Osteocyte (in vitro differentiated cells): ENCODE measurements at places on chromosomes 12 and 14. TPM values are rescaled to one million over a fixed set of nuclear protein-coding genes. Genes with fewer than 3 reads are reported as not detected.

DNA sequence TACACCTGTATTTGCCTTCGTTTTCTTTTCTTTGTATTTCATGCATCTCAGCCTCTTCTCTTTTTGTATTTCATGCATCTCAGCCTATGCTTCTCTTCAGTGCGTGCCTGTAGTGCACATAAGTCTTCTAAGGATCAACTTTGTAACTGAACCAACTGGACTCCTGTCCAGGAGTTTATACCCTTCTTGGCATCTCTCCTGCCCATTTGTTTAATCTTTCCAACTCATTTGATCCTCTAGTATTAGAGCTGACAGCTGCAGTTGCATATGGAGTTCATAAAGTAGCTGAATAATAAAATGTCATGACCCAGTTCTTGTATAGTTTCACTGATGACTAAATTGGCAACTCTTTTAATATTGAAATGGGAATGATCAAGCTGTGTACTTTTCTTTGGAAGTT, 89.7 kb downstream of the FGD4 start:
- no peaks in the 10 kb centered on the region for H3K27me3 ChIP-seq
- H3K27ac ChIP-seq: no peak overlapping the region
- no peaks in the 10 kb centered on the region for H3K4me1 ChIP-seq
- no peak for DNase-seq
- H3K36me3 ChIP-seq: no peaks in the 10 kb centered on the region
- H3K4me3 ChIP-seq: no peak overlapping the region

DNA sequence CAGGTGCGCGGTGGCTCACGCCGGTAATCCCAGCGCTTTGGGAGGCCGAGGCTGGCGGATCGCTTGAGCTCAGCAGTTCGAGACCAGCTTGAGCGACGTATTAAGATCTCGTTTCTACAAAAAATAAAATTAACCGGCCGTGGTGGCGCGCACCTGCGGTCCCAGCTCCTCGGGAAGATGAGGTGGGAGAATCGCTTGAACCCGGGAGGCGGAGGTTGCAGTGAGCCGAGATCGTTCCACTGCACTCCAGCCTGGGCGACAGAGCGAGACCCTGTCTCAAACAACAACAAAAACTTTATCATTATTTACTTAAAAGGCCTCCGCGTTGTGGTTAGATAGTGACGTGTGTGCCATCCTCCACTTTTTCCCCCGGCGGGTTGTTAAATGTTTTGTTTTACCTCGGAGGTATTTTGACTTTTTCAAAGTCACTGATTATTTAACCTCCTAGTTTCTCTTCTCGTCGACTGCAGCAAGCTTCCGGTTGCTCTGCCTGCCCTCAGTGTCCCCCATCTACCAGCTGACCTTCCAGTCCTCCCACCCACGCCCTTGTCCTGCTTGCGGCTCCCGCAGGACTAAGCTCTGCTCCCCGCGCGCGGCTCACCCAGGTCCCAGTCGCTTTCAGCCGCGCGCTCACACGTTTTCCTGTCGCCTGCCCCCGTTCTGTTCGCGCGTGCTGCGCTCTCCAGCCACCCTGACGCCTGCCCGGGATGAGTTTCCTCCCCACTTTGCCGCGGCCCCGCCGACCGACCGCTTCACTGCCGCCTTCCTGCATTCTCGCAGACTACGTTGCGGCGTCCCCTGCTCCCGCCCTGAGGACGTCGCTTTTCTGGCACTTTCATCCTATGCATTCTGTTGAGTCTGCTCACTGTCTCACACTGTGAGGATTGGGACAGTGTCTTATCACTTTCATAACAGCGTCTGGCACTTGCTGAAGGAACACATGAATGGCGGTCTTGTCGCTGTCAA, 1.2 kb upstream of the SCAF11 start:
- H3K4me3 ChIP-seq: peak overlapping the region; percentile 90
- peaks cover 41% of the 10 kb centered on the region for H3K4me1 ChIP-seq
- no peaks in the 10 kb centered on the region for H3K27me3 ChIP-seq
- peak overlapping the region; percentile 98 for H3K27ac ChIP-seq

GRCh38 chr12:66679461-66680084, 697 bp upstream of the GRIP1 start:
- peaks cover 36% of the 10 kb centered on the region for H3K27me3 ChIP-seq
- H3K27ac ChIP-seq: no peak overlapping the region
- H3K4me1 ChIP-seq: peaks cover 10% of the 10 kb centered on the region
- no peak overlapping the region for H3K4me3 ChIP-seq
- H3K36me3 ChIP-seq: no peaks in the 10 kb centered on the region

DNA sequence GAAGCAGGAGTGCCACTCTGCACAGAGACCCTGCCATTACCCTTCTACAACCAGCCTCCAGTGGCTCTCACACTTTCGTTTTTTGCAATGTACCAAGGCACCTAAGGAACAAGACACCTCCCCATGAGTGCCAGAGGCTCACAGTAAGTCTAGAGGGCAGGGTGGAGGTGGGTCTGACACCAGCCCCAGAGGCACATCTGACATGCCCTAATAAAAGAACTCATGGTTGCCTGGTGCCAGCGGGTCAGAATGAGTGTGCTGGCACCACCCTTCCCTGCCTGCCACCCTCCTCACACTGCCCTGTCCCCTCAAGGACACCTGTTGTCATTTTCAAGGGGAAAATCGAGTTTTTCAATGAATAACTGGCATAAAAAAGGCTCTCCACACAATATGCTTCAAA, 161.2 kb downstream of the FOXN3 start:
- H3K4me1 ChIP-seq: peaks cover 22% of the 10 kb centered on the region
- H3K4me3 ChIP-seq: no peak overlapping the region
- no peak for DNase-seq
- H3K27ac ChIP-seq: no peak overlapping the region
- no peaks in the 10 kb centered on the region for H3K27me3 ChIP-seq

Gene ANO2
- 0.59 and 0.89 TPM in 2 replicates for total RNA-seq

- H3K27ac ChIP-seq: no peak overlapping the region
- H3K36me3 ChIP-seq: peaks cover 11% of the 10 kb centered on the region
- H3K4me3 ChIP-seq: no peak overlapping the region
- no peaks in the 10 kb centered on the region for H3K27me3 ChIP-seq
Observed at GRCh38 chr12:131915000-131915689, 13.9 kb upstream of the PUS1 start.

GRCh38 chr14:102430212-102430908, 67.6 kb downstream of the TECPR2 start:
- no peak overlapping the region for H3K27ac ChIP-seq
- no peaks in the 10 kb centered on the region for H3K4me1 ChIP-seq
- H3K36me3 ChIP-seq: peaks cover 27% of the 10 kb centered on the region
- H3K27me3 ChIP-seq: no peaks in the 10 kb centered on the region
- no peak overlapping the region for H3K4me3 ChIP-seq

Gene RAD9B
- total RNA-seq: 0.44 and 0.64 TPM in 2 replicates

DNA sequence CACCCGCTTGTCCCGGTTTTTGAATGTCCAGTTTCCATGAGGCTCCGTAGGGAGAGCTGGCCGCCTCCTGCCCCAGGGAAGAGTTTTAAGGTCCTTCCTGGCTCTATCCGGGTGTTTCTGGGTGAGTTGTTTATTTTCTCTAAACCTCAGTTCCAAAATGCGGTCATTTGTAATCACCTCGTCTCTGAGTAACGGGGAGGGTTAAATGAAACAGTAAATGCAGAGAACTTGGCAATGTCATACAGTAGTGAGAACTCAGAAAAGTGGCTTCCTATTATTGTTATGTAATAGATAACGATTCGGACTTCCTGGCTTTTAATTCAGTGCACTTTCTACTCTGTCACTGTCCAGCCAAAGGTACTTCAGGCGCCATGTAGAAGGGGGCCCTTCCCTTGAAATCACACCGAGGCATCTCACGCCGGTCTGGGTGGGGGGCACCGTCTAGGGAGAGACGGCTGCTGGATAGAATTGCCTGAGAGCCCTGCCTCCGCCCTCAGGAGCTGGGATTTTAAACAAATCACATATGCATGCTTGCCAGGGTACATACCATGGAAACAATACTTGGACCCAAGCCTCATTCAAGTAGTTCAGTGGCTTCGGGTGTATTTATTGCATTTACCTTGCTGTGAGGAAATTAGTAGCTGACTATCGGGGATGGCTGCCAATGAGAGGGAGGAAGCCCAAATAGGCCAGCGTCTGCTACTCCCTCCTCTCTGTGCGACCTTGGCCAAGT, 26.4 kb downstream of the NOS1 start:
- H3K27me3 ChIP-seq: peaks cover 3% of the 10 kb centered on the region
- no peak overlapping the region for H3K27ac ChIP-seq
- H3K4me1 ChIP-seq: no peaks in the 10 kb centered on the region
- no peak for DNase-seq
